CD4-positive, CD25-positive, alpha-beta regulatory T cell (primary cell): ENCODE measurements at places on chromosomes 4 and X. TPM values are rescaled to one million over a fixed set of nuclear protein-coding genes. Genes with fewer than 3 reads are reported as not detected.

GRCh38 chr4:27595571-27596360, 735.1 kb downstream of the STIM2 start:
- H3K27ac ChIP-seq, result no peak overlapping the region
- no peak for DNase-seq
- no peaks in the 10 kb centered on the region for H3K36me3 ChIP-seq
- no peak overlapping the region for H3K4me3 ChIP-seq
- no peaks in the 10 kb centered on the region for H3K4me1 ChIP-seq

DNA sequence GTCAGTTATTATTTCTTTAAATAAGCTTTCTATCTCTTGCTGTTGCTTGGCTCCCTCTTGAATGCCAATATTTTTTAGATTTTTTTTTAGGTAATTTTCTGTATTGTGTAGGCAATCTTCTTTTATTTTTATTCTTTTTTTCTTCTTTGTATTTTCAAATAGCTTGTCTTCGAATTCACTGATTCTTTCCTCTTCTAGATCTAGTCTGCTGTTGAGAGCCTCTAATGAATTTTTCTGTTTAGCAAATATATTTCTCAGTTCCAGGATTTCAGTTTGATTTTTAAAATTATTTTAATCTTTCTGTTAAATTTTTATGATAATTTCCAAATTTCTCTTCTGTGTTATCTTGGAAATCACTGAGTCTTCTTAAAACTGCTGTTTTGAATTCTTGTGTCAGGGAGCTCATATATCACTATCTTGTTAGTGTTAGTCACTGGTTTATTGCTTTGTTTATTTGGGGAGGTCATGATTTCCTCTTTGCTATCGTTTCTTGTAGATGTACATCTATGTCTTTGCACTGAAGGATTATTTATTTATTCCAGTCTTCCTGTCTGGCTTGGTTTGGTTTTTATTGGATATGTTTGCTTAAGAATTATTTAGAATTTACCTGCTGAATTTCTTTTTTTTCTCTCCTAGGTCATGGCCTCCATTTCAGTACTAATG, 39.9 kb upstream of the GPRIN3 start:
- no peaks in the 10 kb centered on the region for H3K4me1 ChIP-seq
- no peak for DNase-seq
- H3K36me3 ChIP-seq, result no peaks in the 10 kb centered on the region
- H3K27me3 ChIP-seq, result no peaks in the 10 kb centered on the region
- no peak overlapping the region for H3K27ac ChIP-seq

- no peaks in the 10 kb centered on the region for H3K4me1 ChIP-seq
- no peak overlapping the region for H3K27ac ChIP-seq
- no peak for DNase-seq
Measured at GRCh38 chrX:115630204-115630603, 69.2 kb downstream of the PLS3 start.

DNA sequence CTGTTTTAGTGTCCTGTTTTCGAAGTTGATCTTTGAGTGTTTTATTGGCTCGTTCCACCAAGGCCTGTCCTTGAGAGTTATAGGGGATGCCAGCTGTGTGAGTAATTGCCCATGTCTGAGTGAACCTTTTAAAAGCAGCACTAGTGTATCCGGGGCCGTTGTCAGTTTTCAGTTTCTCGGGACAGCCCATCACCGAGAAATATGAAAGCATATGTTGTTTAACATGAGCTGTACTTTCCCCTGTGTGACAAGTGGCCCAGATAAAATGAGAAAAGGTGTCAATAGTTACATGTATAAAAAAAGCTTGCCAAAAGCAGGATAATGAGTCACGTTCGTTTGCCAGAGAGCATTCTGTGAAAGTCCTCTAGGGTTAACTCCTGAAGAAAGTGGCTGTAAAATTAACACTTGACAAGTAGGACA, 48.6 kb upstream of the RASSF6 start:
- H3K4me3 ChIP-seq, result no peak overlapping the region

The IQSEC2 gene
- 0.39 TPM for total RNA-seq

DNA sequence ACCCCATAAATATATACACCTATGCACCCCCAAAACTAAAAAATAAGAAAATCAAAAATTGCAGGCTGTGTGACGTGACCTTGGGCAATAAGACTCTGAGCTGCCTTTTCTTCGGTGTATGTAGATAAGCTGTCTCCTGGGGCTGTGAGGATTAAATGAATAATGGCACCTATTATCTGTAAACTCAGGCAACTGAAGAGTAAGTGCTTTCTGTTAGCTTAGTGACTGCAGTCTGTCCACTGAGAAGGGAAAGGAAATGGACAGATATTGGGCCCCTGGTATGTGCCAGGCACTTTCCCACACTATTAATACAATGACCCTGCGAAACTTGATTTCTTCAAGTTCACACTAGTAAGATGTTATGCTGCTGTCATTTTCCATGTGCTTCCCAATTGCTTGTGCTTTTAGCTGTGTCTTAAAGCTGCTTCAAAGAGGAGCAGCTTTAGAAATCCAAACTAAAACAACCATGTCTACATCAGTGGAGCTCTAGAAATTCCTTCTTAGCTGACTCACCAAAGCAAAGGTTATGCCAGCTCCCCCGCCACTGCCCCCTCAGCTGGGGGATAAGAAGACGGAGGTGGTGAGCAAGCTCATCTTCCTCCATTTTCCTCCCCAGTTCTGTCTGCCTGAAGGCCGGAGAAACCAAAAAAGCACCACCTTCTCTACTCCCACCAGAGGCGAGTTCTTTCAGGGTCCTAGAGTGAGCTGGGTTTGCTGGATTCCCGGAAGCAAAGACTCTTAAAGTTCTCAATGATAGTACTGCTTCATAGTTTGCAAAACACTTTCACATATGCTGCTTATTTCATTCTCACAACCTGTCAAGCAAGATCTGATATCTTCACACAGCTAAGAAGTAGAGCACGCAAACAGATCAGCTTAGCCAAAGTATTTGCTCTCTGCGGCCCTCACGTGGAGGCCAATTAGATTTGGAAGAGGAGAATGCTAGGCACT, 8.8 kb upstream of the DGAT2L6 start:
- no peaks in the 10 kb centered on the region for H3K4me1 ChIP-seq
- H3K27ac ChIP-seq, result no peak overlapping the region
- no peak for DNase-seq
- no peaks in the 10 kb centered on the region for H3K27me3 ChIP-seq

- H3K4me3 ChIP-seq, result no peak overlapping the region
- no peaks in the 10 kb centered on the region for H3K36me3 ChIP-seq
- DNase-seq, result no peak
- no peaks in the 10 kb centered on the region for H3K4me1 ChIP-seq
- no peak overlapping the region for H3K27ac ChIP-seq
Measured at GRCh38 chrX:121036951-121037350, 10.5 kb upstream of the GLUD2 start.

The PCYT1B gene
- total RNA-seq, result 0.89 TPM

GRCh38 chr4:167786504-167786903, 305.8 kb upstream of the ANXA10 start:
- H3K27me3 ChIP-seq, result no peaks in the 10 kb centered on the region
- no peaks in the 10 kb centered on the region for H3K4me1 ChIP-seq
- no peak overlapping the region for H3K4me3 ChIP-seq
- no peak overlapping the region for H3K27ac ChIP-seq
- DNase-seq, result no peak

DNA sequence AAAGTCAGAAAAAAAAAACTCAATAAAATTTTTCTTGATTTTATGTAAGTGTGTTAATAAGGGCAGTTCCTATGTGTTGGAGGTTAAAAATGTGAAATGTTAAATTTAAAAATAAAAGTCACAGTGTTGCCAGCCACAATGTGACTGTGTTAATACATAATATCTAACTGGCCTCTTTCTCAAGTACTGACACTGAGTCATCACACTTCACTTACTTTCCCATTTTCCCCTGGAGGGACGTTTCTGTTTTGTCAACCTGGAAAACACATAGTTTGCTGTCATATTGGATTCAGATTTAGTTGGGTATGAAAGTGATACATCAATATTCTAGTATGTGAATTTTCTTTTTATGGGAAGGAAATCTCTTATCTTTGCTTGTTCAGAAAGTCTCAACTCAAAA, 46.4 kb downstream of the ARHGEF38 start:
- H3K27me3 ChIP-seq, result peaks cover 4% of the 10 kb centered on the region
- DNase-seq, result no peak
- no peaks in the 10 kb centered on the region for H3K4me1 ChIP-seq
- no peak overlapping the region for H3K27ac ChIP-seq
- H3K36me3 ChIP-seq, result no peaks in the 10 kb centered on the region

GRCh38 chr4:136078976-136079375, 1453.3 kb downstream of the PCDH18 start:
- no peaks in the 10 kb centered on the region for H3K4me1 ChIP-seq
- no peak overlapping the region for H3K27ac ChIP-seq
- no peaks in the 10 kb centered on the region for H3K27me3 ChIP-seq
- no peak for DNase-seq
- H3K36me3 ChIP-seq, result no peaks in the 10 kb centered on the region
- H3K4me3 ChIP-seq, result no peak overlapping the region

DNA sequence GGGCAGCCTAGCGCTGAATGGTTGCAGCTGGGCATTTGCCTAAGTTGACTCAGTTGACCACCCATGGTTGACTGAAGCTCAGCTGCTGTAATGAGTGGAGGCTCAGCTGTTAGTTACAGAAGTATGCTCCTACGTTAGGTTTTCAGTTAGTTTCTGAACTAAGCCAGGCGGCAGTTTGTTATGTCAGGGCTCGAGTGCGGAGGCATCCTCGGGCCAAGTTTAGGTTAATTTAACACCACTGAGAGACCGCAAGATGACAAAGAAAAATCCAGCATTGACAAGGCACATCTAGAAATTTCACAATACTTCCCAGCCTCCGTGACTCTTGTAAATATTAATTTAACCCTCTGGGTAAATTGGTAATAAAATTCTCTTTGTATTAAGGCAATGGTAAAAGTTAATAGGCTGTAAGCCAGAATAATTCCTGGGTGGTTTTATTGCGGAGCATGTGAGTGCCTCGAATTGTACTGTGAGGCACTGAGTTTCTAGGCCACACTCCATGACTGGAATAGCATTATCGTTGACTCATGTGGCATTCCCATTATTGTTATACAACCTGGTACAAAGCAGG, 33.1 kb upstream of the CDKN2AIP start:
- DNase-seq, result no peak
- H3K4me3 ChIP-seq, result no peak overlapping the region
- H3K27ac ChIP-seq, result no peak overlapping the region
- no peaks in the 10 kb centered on the region for H3K36me3 ChIP-seq
- no peaks in the 10 kb centered on the region for H3K27me3 ChIP-seq

GRCh38 chr4:3700223-3700622, 66.0 kb upstream of the ADRA2C start:
- H3K4me1 ChIP-seq, result no peaks in the 10 kb centered on the region
- no peaks in the 10 kb centered on the region for H3K36me3 ChIP-seq
- no peak for DNase-seq

The MYOZ2 gene
- total RNA-seq, result not detected

The OPRPN gene
- not detected for total RNA-seq

The ZAR1 gene
- total RNA-seq, result not detected

DNA sequence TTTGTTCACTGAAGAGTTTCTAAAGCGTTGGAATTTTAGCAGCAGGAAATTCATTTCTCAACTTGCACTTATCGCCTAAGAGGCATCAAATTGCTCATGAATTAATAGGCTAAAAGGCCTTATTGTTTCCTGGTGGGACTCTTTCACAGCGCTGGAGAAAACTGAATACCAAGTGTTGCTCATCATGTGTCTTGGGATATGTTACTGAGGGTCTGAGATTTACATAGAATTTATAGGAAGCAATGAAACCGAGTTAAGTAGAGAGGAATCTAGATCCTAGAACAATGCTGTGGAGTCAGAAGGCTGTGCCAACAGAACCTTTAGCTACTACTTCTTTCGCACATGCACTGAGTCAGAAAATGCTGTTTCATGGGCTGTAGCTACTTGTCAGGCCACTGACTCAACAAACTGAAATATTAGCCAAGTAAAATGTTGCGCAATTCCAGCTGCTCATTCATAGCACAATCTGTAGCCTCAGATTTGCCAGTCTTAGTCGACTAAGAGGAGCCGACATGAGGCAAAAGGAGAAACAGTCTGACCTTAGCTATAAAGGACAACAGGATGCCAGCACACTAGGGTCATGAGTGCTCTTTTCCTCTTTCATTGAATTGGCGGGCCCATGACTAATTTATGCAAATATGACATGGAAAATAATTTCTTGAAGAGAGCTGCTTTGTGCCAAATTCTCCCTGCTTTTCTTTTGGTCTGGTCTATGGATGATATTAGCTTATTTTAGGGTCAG, 35.9 kb upstream of the CXCL8 start:
- no peak overlapping the region for H3K4me3 ChIP-seq
- no peak for DNase-seq
- H3K27me3 ChIP-seq, result no peaks in the 10 kb centered on the region
- no peak overlapping the region for H3K27ac ChIP-seq
- H3K4me1 ChIP-seq, result no peaks in the 10 kb centered on the region

GRCh38 chr4:121237069-121237399, 72.9 kb upstream of the TNIP3 start:
- no peaks in the 10 kb centered on the region for H3K36me3 ChIP-seq
- no peak for DNase-seq
- no peak overlapping the region for H3K4me3 ChIP-seq
- no peaks in the 10 kb centered on the region for H3K4me1 ChIP-seq

- H3K4me3 ChIP-seq, result no peak overlapping the region
- no peaks in the 10 kb centered on the region for H3K27me3 ChIP-seq
- H3K27ac ChIP-seq, result no peak overlapping the region
- no peak for DNase-seq
- no peaks in the 10 kb centered on the region for H3K4me1 ChIP-seq
Measured at GRCh38 chrX:10548688-10549087, 71.7 kb downstream of the MID1 start.

DNA sequence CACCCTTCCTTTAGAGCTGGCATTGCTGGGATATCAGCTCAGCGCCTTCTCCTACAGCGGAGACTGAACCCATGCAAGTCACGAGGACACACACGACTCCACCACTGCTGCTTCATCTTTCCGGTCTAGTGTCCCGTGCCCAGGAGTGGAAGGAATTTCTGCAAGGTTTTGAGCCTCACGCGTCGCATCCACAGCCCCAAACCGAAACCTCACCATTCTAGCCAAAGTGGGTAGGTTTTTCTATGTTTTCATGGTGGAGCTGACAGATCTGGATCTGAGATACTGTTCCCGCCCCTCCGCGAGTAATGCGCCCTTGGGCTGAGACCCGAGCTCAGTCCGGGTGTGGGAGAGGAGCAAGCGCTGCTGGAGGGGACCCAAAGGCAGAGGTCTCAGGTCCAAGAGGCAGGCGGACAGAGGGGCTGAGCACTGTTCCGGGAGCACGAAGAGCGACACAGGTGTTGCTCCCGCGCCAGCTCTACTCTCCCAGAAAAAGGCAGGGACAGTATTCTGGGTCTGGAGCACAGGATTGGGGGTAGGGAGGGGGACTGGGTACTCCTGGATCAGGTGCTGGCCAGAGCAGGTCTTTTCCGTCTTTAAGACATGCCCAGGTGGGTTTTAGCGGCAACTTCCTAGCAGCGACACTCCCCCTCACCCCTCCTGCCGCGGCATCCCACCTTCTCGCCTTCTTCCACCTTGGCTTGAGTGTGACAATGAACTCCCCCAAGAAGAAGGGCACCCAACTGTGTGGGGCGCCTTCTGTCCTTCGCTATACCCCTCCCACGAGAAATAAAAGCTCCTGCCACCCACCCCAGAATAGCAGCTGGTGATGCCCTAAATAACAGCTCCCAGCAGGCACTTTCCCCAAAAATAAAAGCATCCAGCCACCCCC, 1.8 kb downstream of the EPHA5 start:
- no peaks in the 10 kb centered on the region for H3K36me3 ChIP-seq
- H3K4me3 ChIP-seq, result no peak overlapping the region
- H3K27me3 ChIP-seq, result no peaks in the 10 kb centered on the region
- no peak for DNase-seq
- H3K27ac ChIP-seq, result no peak overlapping the region
- H3K4me1 ChIP-seq, result no peaks in the 10 kb centered on the region

GRCh38 chrX:1111601-1112300, 100.7 kb downstream of the CRLF2 start:
- H3K4me3 ChIP-seq, result no peak overlapping the region
- peaks cover 5% of the 10 kb centered on the region for H3K27me3 ChIP-seq
- no peak for DNase-seq
- no peaks in the 10 kb centered on the region for H3K36me3 ChIP-seq
